Right hindlimb (tissue), 1 donor: ENCODE measurements at places on chromosomes 7 and 10.
A peak's percentile ranks its signal among the peaks of the same experiment; 100 is the strongest.

GRCh38 chr10:87722716-87723115 lies 63.0 kb downstream of the PAPSS2 start:
- no peak for DNase-seq

DNA sequence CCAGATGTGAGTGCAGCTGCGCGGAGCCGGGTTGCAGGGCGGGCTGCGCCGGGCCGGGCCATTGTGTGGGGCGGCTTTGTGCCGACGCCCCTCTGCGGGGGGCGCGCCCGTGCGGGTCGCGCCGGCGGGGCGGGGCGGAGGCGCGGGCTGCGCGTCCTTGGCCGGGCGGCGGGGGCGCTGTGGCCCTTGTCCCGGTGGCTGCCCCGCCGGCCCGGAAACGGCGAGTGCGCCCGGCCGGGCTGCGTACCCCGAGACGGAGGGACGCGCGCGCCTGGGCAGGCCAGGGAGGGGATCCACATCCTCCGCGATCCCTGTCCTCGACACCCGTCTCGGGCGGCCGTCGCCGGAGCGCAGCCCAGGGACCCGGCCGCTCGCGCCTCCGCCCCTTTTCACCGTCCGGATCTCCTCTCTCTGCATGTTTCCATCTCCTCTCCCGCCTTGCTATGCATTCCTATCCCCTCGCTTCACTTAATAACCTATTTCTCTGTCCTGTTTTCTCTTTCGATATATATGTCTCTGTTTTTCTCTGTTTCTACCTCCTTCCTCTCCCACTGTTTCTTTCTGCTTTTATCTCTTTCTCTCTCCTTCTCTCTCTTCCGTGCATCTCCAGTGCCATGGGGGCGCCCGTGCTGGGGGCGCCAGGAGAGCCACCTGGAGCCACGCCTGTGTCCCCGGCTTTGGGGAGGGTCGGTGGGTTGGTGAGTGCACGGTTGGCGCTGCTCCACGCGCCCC lies 765 bp downstream of the PFKFB3 start:
- peak; percentile 80 for DNase-seq

- no peak for DNase-seq
Measured at GRCh38 chr10:79267499-79267898, 79.8 kb upstream of the PPIF start.

- DNase-seq, result no peak
Measured at GRCh38 chr10:16789261-16789660, 28.0 kb downstream of the RSU1 start.

DNA sequence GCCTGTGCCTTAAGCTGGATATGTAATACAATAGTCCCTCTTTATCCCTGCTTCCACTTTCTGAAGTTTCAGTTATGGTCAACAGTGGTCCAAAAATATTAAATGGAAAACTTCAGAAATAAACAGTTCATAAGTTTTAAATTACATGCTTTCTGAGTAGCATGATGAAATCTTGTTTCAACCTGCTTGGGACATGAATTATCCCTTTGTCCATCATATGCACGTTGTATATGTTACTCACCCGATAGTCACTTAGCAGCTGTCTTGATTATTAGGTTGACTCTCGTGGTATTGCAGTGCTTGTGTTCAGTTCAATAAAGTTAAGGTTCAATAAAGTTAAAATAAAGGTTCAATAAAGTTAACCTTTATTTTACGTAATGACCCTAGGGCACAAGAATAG lies 25.5 kb downstream of the C1GALT1 start:
- no peak for DNase-seq

DNA sequence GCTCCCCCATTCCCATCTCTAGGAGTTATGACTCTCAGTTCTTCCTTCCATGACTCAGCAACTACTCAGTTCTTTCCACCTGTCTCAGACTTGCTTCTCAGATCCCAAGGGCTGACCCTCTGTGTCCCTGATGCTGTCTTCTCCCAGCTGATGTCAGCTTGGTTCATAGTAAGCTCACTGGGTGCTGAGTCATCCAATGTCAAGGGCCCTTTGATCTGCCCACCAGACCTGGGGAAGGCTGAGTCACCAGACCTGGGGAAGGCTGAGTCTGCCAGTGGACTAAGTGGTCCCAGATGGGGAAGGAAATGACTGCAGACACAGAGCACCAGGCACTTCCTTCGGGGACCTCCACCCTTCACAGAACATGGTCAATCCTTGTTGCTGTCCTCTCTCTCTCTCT lies 76.1 kb upstream of the ZEB1 start:
- no peak for DNase-seq

DNA sequence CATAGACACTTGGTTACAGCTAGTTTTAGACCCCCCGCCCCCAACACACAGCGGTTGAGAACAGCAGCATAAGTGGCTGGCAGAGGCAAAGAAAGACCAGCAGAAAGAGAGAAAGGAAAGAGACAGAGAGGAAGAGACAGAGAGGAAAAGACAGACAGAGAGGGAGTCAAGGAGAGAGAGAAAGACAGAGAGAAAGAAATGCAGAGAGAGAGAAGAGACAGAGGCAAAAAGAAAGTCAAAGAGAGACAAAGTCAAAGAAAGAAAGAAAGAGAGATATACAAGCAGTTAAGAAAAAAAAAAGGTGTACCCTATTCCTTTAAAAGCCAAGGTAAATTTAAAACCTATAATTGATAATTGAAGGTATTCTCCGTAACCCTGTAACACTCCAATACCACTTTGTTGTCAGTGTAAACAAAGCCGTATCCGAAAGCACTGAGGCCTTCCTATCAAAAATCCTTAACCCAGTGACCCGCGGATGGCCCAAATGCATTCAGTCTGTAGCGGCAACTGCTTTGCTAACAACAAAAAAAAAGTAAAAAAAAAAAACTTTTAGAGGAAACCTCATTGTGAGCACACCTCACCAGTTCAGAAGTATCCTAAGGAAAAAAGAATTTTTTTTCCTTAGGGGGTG lies 11.9 kb upstream of the SLC12A9 start:
- no peak for DNase-seq

GRCh38 chr7:138116141-138116540 lies 39.9 kb downstream of the AKR1D1 start:
- DNase-seq, result no peak

- DNase-seq, result no peak
Measured at GRCh38 chr7:55377162-55377817, 12.2 kb downstream of the LANCL2 start.
